ENCODE measurements at places on chromosomes 13 and 19. TPM values are rescaled to one million over a fixed set of nuclear protein-coding genes. Genes with fewer than 3 reads are reported as not detected.

GRCh38 chr13:25372284-25373081, 709 bp downstream of the ATP8A2 start:
- DNase-seq: no peak

GRCh38 chr13:94656766-94657165, 55.1 kb downstream of the GPR180 start:
- no peak for DNase-seq

Gene FGF9
- total RNA-seq: 1.3 TPM

Gene DCLK1
- 2.6 TPM for total RNA-seq

DNA sequence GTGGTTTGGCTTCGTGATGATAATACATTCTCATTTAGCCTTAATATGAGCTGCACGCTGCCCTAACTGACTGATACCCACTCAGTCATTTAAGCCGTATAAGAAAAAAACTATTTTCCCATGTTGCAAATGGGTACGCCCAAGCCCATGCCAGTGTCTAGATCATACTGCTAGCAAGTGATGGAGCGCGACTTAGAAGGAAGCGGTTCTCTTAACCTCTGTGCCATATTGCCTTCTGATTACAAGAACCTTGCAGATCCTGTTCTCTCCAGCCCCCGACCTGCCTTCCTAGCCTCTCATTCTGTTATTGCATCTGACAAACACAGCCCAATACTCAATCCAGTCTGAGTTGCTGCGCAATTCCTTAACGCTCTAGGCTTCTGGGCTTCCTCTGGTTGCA, 603 bp downstream of the GPALPP1 start:
- no peak for DNase-seq

GRCh38 chr13:70457474-70457873, 349.2 kb upstream of the KLHL1 start:
- DNase-seq: no peak
